ENCODE measurements at places on chromosomes 6 and 20.
A peak's percentile ranks its signal among the peaks of the same experiment; 100 is the strongest.

DNA sequence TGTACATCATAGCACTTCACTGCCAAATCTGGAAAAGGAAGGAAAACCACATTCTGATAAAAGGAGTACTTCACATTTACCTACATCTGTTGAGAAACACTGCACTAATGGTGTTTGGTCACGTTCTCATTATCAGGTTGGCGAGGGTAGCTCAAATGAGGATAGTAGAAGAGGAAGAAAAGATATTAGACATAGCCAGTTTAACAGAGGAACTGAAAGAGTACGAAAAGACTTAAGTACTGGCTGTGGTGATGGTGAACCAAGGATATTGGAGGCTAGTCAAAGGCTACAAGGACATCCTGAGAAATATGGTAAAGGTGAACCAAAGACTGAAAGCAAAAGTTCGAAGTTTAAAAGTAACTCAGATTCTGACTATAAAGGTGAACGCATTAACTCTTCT is 32.0 kb upstream of the GJA10 start:
- DNase-seq: no peak

DNA sequence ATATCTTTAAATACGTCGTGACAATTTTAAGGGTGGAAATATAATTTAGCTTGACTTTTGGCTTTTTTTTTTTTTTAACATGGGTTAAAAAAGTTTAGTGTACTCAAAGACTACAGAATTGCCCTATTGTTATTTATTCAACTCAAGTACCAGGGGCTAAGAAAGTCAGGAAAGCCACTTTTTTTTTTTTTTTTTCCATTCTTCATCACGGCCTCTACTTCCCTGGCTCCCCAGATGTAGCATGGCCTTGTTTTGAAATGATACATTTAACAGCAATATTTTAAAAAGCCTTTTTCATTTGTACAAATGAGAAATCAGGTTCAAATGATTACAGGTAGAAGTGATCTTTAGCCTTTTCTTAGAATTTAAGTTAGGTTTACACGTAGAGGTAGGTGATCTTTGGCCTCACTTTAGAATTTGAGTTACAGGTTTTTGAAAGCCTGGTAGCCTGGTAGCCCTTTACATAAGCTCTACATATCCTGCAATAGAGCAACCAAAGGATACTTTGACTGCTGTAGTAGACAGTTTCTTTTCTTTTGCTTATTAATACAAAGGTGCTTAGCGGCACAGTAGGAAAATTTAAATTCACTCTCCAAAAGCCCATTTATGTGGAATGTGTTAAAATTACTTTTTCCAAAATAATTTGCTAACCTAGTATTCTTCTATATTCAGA is 160.5 kb upstream of the MMS22L start:
- DNase-seq: no peak

GRCh38 chr6:137361701-137362100 is 132.5 kb downstream of the OLIG3 start:
- no peak for DNase-seq

GRCh38 chr20:53073636-53074415 is 101.7 kb downstream of the TSHZ2 start:
- DNase-seq: no peak

DNA sequence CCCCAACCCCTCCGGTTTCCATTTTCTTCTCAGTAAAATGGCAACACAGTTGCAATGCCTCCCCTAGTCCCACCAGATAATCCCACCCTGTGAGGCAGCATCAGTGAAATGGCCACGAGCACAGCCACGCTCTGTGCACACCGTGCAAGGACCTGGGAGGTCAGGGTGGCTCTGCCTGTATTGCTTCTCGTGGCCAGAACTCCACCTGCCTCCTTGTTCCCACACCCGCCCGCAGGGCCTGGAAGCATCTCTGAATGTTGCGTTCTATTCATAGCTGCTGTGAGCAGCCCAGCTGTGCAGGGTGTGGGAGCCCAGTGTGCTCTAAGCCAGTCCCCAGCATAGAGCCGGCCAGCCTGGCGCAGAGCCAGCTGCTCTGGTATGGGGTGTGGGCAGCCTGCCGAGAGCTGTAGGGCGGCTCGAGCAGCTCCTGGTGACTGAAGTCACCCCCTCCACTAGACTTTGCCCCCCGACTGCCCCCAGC is 161.1 kb downstream of the DLL1 start:
- no peak for DNase-seq

GRCh38 chr20:1469925-1470571 is 3.4 kb upstream of the NSFL1C start:
- peak; percentile 97 for DNase-seq

- DNase-seq: no peak
Measured at GRCh38 chr6:34557228-34557627, 1.1 kb upstream of the SPDEF start.

DNA sequence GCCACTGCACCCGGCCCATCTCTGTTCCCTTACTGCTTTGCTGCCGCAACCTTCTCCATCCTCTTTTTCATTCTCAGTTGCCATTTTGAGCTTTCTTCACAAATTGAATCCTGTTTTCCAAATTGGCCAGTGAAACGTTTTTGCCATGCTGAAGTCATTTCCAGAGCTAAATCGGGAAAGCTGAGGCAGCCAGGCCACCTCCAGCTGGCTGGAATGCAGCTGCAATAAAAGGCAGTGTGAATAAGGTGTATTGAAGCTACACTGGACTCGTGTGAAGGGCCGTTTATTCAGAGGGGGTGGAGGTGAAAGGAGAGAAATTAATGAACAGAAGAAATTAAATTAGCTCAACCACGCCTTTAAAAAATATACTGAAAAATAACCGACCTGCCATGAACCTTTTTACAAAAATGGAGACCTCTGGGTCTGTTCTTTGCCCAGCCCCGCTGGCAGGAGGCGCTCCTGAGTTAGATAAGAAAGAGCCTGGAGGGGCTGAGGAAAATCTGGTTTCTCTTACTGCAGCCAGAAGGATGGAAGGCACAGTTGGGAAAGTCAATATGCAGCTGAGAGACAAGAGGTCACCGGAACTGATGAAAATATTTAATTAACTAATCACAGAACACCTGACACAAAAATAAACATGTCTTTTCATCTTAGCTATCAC is 283.9 kb downstream of the FOXC1 start:
- no peak for DNase-seq

- no peak for DNase-seq
Measured at GRCh38 chr6:45415315-45415714, 37.6 kb upstream of the SUPT3H start.

DNA sequence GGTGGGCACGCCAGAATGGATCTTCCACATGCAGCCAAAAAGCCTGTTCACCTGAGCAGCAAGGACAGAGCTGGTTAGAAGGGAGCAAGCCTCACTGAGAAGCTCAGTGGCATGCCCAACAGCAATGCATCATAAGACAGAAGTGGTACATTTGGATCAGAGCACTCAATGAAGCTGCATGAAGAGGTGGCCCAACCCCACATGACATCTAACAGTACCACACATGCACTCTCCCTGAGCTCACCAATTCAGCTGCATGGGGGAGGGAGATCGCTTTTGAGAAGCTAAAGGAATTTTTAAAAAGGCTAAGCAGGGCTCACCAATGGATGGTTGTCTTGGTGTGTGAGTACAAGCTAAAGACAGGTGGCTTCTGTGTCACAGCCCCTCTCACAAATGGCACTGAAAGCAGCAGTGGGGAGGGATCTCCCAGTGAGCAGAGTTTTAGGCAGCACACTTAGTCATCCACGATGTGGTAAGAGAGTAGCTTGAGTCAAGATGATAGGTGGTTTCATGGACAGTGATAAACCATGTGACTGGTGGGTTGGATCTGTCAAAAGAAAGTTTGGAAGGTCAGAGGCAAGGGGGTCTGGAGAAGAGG is 166.6 kb upstream of the TAB2 start:
- no peak for DNase-seq

GRCh38 chr6:131765804-131766135 is 42.0 kb upstream of the ENPP1 start:
- DNase-seq: no peak

- no peak for DNase-seq
Measured at GRCh38 chr6:42260972-42261371, 43.3 kb upstream of the MRPS10 start.

- no peak for DNase-seq
Measured at GRCh38 chr6:40492187-40492586, 95.0 kb downstream of the LRFN2 start.

DNA sequence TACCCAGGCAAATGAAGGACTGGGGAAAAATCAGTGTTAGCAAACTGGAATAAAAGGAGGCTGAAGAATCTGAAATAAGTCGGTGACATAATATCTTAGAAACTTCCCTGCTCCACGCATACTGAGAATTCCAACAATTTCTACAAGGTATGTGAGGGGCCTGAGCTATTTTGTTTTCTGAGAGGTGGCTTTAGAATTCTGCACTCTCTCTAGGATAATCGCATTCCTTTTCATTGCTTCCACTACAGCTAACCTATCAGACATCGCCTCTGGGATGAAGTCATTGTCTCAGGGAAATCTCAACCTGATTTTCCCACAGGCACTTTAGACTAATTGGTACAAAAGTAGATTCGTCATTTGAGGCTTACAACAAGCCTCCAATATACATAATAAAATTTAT is 740.8 kb downstream of the PHF3 start:
- DNase-seq: peak; percentile 1

DNA sequence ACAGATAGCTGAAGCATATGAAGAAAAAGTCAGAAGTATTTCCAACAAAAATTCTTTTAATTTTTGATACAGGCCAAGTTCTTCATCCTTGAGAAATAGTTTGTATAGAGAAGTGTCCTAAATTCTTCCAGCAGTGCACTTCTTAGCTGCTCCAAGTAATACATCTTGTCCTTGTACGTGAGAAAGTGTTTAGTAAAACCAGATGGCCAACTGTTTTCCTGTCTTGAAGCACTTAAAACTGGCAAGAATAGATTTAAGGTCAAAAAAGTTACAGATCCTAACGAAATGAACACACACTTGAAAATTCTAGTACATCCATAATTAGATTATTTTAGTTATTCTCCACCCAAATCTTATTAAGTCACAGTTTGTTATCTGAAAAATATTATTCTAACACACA is 52.2 kb upstream of the HSF2 start:
- no peak for DNase-seq

GRCh38 chr6:149065658-149066556 is 251.6 kb upstream of the TAB2 start:
- no peak for DNase-seq

DNA sequence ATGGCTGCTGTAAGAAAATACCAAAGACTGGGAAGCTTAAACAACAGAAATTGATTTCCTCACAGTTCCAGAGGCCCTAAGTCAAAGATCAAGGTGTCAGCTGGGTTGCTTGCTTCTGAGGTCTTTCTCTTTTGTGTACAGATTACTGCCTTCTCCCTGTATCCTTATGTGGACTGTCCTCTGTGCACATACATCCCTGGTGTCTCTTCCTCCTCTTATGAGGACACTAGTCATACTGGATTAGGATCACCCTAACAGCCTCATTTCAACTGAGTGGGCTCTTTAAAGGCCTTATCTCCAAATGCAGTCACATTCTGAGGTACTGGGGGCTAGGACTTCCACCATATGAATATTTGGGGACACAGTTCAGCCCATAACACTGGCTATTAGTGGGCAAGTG is 130.0 kb upstream of the DTNBP1 start:
- no peak for DNase-seq

GRCh38 chr20:37898233-37899104 is 4.5 kb upstream of the VSTM2L start:
- DNase-seq: no peak

DNA sequence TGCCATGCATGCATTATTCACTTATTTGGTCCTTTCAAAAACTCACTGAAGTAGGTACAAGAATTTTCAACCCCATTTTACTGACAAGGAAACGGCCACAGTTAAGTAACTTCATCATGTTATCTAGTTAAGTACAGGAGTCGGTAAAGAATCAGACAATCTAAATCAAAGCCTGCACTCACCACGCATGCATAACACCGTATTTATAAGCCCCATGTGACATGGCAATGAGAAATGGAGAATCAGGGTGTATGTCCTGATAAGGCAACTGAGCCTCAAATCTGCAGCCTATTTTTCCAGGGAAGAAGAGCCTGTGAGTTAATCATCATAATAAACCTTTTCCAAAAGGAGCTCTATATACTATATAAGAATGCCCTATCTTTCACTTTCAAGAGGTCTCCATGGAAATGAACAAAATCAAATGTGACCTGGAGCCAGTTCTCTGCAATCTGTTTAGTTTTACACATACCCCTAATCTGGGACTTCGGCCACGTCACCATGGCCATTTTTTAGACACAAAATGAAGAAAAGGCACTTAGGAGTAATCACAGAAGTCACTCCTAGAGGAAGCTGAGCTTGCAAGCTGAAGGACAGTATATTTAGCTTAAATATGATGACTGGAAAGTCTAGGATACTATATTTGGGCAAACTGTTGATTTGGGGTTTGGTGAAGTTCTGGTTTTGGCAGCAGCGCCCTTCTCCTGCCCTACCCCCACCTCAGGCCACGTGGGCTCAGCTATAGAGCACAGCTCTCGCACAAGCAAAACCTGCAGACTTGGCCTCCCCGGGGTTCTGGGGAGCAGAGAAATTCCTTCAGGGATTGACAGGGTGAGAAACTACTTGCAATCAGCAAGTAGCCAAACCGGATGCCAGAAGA is 19.2 kb downstream of the TRAM2 start:
- no peak for DNase-seq

DNA sequence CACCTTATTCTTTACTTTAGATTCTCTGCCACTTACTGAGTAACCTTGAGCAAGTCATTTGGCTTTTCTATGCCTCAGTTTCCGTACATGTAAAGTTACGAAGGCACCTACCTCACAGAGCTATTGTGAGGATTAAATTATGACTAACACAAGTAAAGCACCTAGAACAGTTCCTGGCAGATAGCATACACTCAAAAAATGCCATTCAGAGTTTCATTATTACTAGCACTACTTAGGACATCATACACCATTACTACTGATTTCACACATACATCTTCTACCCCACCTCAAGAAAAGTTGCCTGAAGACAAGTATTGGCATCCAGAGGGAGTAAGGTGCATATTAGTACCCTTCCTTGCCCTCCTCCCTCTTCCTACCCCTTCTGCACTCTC is 107.8 kb downstream of the OGFRL1 start:
- DNase-seq: no peak

DNA sequence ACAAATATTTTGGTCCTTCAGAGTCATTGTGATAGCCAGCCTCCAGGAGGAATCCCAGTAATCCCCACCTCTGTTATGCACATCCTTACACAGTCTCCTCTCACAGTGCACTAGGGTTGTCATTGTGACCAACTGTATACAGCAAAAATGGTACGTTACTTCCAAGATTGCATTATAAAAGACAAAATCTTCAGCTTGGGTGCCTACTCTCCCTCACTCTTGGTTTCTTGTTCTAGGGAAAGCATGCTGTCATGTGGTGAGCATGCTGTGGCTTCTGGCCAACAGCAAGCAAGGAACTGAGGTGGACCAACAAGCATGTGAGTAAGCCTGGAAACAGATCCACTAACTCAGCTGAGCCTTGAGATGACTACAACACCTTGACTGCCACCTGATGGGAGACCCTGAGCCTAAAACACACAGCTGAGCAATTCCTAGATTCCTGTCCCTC is 130.1 kb upstream of the DST start:
- DNase-seq: no peak

- DNase-seq: no peak
Measured at GRCh38 chr6:6635291-6635690, 46.8 kb downstream of the LY86 start.

Data from HS-27A (cell line).